Liver (tissue), 10 donors: ENCODE measurements at places on chromosomes 16 and 17.

DNA sequence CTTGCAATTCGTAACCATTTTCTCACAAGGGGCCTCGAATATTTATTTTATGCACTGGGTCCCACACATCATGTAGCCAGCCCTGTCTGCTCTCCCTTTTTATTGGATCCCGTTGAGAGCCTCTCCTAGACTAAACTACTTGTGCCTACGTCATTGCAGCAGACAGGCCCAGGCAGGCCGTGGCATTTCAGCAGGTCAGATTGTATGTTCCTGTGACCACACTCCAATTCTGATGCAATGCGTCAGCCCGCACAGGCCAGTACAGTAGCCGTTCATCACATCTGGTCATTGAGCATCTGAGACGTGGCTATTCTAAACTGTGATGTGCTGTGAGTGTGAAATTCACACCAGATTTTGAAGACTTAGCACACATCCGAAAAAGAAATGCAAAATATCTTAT lies 42.2 kb downstream of the ABAT start:
- DNase-seq: no peak

- DNase-seq: no peak
Observed at GRCh38 chr17:13646969-13647542, 45.3 kb upstream of the HS3ST3A1 start.

DNA sequence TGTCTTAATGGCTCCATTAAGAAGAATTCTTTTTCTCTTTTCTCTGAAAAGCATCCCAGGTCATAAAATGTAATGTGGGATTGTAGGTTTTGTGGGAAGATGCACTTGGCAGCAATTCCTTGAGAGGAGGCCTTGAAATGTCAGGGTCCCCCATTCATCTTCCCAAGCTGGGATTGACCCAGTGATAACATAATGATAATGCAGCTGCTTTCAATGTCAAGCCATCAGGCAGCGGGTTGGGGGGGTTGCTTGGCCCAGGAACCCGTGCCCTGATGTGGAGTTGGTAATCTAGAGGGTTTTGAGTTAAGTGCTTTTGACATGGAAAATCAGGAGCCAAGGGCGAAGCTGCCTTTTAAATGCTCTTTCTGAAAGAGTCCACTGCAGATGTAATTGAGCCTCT lies 484.0 kb downstream of the WWOX start:
- DNase-seq: no peak

DNA sequence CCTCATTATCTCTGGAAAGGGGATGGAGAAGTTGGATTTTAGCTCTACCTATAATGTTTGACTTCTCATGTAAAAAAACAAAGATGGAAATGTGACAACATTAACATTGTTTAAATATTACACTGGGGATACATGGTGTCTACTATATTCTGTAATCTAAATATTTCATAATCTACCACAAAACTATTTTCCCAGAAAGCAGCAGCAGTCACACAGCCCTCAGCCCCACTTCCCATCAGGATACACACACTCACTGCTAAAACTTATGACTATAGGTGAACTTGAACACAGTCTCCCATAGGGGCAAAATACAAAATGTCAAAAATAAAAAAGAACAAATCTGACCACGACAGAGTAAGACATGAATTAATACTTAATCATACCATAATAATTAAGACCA lies 95.7 kb downstream of the KANSL1 start:
- DNase-seq: no peak

GRCh38 chr16:49179714-49180330 lies 101.8 kb downstream of the CBLN1 start:
- no peak for DNase-seq

- no peak for DNase-seq
Observed at GRCh38 chr17:5019475-5019956, 15.7 kb downstream of the SLC52A1 start.

GRCh38 chr16:17585449-17586074 lies 114.8 kb upstream of the XYLT1 start:
- DNase-seq: no peak
